ENCODE measurements at places on chromosomes 16 and 17.

GRCh38 chr16:84475643-84476240, 28.7 kb downstream of the MEAK7 start:
- no peak for DNase-seq

DNA sequence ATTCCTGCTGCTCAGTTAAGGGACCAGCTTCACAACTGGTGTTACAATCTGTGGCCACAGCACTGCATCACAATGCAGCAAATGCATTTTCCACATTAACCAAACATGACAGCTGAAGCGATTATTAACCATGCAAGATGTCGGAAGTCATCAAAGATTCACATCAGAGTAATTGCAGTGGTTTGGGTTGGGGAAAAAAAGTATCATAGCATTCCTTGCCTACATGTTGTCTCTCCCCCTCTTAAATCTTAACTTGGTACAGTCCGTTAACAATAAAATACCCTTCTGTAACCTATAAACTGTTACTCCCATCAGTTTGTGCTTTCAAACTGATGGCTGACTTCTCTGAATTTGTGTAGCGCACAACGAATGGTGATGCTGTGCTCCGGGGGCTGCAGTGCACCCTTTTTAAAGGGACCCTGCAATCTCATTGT, 51.6 kb downstream of the NUP93 start:
- DNase-seq: no peak

- no peak for DNase-seq
Observed at GRCh38 chr17:180381-181244, 837 bp downstream of the DOC2B start.

DNA sequence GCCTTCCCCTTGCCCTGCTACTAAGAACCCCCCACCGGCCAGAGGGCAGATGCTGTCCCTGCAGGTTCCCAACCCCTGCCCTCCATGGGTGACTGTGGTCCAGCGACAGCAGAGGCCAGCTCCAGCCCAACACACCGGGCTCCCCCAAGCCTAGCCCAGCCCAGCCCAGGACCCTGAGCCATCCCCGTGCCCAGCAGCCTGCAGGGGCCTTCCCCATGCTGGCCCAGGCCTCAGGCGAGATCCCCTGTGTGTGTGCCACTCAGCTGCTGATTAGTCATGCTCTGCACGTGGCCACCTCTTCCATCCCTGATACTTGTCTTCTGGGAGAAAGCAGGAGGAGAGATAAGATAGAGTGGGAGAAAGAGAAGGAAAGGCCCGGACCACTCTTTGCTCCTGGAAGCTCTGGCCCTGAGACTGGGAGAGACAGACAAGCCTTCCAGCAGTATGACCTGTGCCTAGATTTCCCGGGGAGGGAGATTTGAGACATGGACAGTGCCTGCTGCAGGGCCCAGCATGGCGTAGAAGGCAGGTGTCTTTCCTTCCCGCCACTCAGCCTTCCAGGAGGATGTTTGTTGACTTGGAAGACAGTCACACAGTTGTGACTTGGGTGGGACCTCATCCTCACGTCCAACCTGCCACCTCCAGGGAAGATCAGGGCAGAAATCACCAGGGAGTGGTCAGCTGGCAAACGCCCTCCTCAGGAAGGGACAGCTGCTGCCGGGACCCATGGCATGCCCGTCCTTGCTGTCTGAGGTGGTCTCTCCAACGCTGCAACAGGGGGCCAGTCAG, 41.3 kb upstream of the RASD1 start:
- no peak for DNase-seq

DNA sequence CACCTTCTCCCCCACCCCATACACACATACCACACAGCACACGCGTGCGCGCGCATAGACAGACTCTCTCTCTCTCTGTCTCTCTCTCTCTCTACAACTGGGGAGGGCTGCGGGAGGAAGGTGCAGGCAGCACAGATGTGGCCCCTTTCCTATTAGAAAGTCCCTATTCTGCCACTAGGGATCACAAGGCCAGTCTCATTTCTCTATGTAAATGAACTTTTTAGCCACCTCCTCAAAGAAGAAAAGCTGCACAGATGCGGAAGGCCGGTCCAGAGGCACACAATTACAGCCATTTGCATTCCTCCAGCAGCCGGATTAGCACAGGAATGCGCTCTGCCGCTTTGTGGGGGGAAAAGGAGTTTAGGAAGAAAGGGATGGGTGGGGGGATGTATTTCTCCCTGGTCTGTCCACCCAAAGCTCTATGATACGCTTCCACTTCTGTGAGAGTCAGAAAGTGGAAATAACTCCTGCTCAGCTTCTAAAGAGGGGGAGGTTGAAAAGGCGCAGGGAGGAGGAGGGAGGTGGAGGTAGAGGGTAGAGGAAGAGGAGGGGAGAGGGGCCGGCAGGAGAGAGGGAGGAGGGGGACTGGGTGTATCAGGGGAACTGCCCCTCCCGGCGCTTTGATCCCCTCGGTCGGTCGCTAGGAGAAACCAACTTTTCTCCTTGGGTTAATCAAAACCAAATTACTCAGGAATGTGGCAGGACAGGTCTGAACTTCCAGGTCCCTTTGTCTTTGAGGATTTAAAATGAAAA, 11.7 kb downstream of the ZFHX3 start:
- DNase-seq: no peak

GRCh38 chr17:65307081-65307960, 170.2 kb downstream of the RGS9 start:
- no peak for DNase-seq

- DNase-seq: peak; percentile 73
Observed at GRCh38 chr17:67800495-67800928, 24.8 kb upstream of the BPTF start.

- DNase-seq: peak; percentile 7
Observed at GRCh38 chr17:64412944-64413381, 22.3 kb upstream of the PECAM1 start.

- DNase-seq: no peak
Observed at GRCh38 chr16:766008-766819, 5.7 kb downstream of the MSLN start.

DNA sequence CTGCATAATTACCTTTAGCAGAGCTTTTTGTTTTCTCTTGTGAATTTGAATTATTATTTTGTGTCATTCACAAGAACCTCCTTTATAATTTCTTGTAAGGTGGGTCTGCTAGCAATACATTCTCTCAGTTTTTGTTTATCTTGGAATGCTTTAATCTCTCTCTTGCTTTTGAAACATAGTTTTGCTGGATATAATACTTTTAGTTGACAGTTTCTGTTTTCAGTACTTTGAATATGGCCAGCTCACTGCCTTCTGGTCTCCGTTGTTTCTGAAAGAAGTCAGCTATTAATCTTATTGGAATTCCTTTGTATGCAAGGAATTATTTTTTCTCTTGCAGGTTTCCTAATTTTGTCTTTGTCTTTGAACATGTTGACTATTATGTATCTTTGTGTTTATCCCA, 167.0 kb downstream of the MAP2K4 start:
- DNase-seq: no peak

DNA sequence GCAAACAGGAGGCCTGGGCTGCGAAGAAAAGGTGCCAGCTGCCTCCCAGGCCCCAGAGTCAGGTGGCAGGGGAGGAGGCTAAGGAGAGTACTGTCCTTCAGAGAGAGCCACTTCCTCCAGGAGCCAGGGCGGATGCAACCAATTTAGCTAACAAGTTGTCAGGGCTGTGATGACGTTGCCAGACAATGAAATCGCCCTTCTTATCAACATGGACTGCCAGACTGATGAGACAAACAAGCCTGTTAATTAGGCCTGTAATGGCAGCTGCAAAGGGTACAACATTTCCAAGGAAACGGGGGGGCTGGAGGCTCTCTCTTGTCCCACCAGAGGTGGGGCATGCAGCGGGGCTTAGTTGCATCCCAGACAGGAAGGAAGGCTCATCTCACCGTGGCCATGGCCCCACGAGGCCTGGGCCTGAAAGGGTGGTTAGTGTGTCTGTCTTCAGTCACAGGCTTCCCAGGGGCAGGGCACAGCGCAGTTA, 111.8 kb downstream of the SDK2 start:
- DNase-seq: no peak

DNA sequence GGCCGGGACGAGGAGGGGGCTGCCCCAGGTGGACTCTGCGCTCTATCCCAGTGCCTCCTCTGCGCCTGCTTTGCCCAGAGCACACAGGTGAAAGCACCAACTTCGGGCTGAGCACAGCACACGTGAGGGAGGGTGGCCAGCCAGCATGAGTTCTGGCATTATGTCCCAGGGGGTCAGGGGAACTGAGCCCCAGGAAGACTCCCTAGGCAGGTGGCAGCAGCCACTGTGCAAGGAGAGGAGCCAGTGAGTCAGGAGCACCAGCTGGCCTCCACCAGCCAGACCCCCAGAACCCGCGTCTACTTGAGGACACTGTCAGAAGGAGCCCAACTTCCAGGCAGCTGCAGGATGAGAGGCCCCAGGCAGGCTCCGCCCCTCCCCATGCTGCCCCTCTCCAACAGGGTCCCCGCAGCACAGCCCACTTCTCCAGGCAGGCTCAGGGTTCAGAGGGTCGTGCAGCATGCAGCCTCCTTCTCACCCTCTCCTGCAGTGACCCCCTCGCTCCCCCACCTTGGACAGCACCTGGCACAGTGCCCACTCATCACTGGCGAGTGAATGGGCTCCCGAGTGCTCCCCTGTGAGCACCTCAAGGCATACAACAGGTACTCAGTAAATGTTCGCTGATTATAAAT, 44.2 kb upstream of the RASD1 start:
- DNase-seq: no peak

- no peak for DNase-seq
Observed at GRCh38 chr17:78202666-78203065, 11.4 kb upstream of the BIRC5 start.
